ENCODE measurements at places on chromosomes 1 and 21.

DNA sequence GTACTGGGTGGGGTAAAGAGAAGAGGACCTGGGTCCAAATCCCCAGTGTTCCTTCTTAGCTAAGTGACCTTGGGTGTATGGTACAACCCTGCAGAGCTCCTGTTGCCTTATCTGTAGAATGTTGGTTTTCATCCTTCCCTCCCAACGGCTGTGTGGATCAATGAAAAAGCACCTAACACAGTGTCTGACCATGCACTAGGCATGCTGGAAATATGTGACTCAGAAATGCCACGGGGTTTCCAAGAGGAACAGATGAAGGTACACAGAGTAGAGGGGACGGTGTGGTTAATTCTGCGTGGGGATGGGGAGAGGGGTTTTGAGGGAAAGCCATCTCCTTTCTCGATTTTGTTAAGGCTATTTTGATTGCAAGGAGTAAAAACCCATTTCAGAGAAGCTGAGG is 8.6 kb downstream of the NIPAL3 start:
- DNase-seq, result no peak

GRCh38 chr21:17903929-17904639 is 84.9 kb upstream of the C21orf91 start:
- DNase-seq, result no peak

DNA sequence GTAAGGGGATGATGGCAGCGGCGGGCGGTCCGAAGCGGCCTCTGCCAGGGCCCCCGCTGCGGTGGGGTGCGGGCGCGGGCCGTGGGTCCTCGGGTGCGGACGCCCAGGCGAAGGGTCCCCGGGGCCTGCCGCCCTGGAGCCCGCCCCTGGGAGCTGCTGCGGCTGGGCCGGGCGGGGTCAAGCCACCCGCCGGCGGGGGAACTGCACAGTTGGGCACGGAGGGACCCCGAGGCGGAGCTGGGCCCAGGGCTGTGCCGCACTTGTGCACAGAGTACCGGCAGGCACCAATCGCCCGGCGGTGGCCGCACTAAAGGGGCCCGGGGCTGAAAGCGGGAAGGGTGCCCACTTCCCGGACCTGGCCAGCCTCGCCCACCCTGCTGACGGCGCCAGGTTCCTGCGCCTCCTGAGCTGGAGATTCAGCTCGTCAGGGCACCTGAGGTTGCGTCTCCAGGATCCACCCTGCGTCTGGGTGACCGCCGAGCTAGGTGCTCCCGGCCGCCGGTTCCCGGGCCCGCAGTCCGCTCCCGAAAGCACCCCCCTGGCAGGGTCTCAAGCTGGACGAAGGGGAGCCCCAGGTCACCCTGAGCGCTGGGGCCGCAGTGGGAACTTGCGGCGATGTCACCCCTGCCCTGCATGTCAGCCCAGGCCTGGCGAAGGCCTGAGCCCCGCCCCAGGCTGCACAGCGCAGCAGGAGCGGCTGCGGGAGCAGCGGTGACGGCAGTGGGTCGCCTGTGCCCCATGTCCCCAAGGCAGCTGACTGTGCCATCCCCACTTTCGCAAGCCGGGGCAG is 56.7 kb upstream of the ETV3 start:
- DNase-seq, result no peak

GRCh38 chr21:45393833-45394638 is 10.9 kb upstream of the COL18A1 start:
- DNase-seq, result no peak

DNA sequence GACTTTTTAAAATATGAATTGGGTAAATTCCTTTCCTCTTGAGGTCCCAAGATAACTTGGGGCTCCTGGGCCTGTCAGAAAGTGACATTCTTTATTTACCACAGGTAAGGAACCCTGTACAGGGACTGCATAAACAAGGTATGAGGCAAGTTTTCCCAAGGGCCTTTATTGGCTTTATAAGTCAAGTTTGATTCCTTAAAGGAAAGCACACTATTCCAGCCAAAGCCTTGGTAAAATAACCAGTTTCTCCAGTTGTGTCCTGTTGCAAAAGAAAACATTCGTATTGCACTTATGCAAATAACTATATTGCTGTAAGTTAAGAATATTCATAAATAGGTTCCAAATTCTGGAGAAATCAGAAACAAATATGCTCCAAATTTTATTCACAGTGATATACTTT is 21.9 kb upstream of the METTL18 start:
- DNase-seq, result no peak

- DNase-seq, result no peak
Observed at GRCh38 chr1:41660570-41661427, 176.3 kb upstream of the EDN2 start.

DNA sequence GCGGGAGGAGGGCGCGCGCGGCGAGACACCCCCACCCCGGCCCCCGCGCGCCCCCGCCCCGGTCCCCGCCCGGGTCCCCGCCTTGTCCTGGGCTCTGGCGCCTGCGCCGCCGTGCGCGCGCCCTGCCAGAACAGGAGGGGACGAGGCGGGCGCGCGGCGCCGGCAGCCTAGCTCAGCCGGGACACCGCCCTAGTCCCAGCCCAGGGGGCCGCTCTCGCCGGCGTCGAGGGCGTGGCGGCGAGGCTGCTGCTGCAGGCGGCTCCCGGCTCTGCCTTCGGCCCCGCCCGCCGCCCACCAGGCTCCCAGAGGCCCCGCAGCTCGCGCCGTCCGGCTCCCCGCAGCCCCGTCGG is at the start of gene RCAN3:
Gene RCAN3 (plus strand): TSS at position 128 of the 350 bp plus-strand sequence. CDS start 11,537 bp downstream, outside the sequence.
- peak; percentile 94 for DNase-seq

GRCh38 chr21:29654855-29655254 is 284.9 kb downstream of the GRIK1 start:
- no peak for DNase-seq

GRCh38 chr1:159900755-159901360 is 893 bp upstream of the CFAP45 start:
- DNase-seq, result no peak

- DNase-seq, result no peak
Observed at GRCh38 chr21:34702341-34703170, 33.8 kb downstream of the CLIC6 start.

- DNase-seq, result no peak
Observed at GRCh38 chr21:24895885-24896734, 711.2 kb downstream of the MRPL39 start.

- no peak for DNase-seq
Observed at GRCh38 chr1:178521241-178521640, 8.3 kb downstream of the TEX35 start.

DNA sequence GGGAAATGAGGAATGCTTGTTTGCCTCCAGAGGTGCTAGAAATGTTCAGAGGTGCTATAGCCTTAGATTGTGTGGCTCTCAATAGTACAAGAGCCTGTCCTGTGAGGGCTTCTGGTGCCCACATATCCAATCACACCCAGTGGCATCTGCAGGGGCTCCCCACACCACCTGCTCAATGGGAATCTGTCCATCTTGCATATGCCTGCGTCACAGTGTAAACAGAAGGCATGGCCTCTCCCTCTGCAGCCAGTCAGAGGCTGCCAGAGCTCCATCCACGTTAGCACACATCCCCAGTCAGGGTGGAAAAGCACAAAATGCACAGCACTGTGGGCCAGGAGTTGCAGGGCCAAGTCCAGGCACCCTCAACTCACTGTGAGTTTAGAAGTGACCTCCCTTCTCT is 113.6 kb upstream of the GRIK3 start:
- no peak for DNase-seq

DNA sequence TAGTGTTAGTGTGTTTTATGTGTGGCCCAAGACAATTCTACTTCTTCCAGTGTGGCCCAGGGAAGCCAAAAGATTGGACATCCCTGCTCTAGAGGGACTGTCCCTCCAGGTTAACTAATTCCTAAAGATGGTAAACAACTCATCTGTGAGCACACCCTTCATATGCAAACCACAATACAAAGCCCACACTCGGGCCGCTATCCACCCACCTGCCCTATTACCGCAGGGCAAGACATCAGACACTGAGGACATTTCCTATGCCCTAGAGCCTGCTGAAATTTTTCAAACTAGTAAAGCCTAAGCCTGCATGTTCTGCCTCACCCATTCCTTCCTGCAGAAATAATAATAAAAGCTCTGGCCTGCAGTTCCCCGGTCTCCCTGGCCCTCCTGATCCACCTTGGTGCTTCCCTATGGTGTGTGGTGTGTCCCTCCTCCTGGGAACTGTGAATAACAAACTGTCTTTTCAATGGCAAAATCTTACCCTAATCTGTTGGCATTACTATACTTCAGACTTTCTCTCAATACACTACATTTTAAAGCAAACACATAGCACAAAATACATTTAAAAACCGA is 39.3 kb upstream of the NTPCR start:
- DNase-seq, result no peak

GRCh38 chr1:101977266-101977665 is 19.5 kb downstream of the OLFM3 start:
- DNase-seq, result no peak

DNA sequence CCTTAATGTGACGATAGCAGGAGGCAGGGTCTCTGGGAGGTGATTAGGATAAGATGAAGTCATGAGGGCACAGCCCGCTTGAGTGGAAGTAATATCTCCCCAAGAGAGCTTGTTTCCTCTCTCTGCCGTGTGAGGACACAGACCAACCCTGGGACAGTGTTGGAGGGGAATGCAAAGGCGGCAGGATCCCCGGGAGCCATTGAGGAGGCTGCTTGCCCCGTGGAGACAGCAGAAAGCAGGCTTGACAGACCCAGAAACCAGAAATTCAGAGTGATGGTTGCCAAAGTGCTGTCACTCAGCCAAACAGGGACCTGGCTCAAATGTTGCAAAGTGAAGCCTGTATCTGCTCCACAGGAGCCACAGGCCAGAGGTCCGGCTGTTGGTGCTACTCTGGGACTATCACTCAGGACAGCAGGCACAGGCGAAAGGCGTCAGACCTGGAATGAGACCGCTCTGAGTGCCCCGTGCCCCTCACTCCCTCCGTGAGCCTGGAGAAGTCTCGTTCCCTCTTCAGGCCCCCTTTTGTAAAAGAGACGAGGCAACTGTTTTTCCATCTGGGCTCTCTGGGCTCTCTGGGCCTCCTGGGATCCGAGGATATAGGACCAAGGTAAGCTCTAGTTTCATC is 96.6 kb upstream of the VANGL1 start:
- DNase-seq, result no peak

DNA sequence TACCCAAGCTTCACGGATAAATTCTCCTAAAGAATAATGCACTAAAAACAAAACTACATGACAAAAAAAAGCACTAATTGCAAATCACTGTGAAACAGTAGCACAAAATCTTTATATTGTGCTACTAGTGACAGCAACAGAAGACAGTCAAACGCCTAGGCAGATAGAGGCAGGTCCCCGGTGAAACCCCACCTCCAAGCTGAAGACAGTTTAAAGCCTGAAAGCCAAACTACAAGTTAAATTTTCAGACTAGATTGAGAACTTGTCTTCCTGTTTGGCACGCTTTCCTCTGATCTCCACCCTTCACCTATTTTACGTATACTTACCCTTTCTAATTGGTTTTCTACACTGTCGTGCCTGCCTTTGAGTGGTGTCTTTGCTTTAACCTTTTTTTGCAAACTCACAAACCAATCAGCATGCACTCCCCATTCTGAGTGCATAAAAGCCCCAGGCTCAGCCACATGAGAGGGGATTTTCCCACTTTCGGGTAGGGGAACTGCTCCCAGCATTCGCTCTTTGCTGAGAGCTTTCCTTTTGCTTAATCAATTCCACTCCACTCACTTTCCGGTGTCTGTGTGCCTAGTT is 3.6 kb upstream of the BACH1 start:
- no peak for DNase-seq

- DNase-seq, result peak; percentile 54
Observed at GRCh38 chr1:203320591-203321272, 15.4 kb downstream of the BTG2 start.

GRCh38 chr1:226064816-226065248 is 2.3 kb downstream of the H3-3A start:
- DNase-seq, result no peak

DNA sequence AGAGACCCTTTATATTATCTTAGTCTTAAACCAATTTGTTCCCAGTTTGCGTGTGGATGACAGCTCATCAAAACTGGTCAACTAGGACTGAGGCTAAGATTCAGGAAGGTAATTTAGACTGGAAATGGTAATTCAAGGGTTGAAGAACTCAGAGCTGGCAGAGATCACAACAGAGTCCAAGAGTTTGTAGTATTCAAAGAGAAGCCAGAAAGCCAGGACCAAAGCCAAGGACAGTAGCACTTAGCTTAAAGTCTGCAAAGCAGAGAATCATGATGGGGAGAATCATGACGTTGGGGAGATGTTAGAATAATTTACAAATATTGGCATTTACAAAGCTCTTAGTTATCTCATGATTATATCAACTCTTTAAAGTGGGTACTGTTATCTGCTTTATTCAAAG is 32.6 kb downstream of the RNF11 start:
- no peak for DNase-seq

DNA sequence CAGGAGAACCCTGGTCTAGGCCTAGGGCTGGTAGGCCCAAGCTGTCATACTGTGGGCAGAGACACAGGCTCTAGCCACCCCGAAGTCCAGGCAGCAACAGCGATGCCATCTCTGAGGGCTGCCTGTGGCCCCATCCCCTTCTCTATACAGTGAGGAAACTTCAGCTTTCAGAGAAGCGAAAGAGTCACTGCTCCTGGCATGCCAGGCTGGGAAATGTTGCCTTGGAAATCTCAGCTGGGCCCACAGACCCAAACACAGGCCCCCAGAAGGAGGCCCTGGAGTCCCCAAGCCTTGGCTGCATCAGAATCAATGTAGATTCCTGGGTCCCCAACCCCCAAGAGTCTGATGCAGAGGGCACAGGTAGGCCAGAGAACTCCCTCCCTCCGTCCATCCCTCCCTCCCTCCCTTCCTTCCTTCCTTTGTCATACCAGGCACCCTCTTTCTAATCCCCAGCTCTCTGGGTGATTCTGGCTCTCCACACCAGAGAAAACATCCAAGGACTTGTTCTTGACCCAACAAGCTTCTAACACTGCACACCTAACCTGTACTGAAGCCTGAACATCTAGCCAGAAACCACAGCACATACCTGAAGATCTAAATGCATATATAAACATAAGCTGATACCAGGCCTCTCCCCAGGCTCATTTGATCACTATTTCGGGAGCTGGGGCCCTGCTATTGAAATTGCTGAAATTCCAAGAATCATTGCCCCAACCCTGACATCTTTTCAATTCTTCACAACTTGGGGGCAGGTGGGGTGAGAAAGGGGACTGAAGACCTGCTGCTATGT is 143.2 kb upstream of the EDN2 start:
- no peak for DNase-seq

DNA sequence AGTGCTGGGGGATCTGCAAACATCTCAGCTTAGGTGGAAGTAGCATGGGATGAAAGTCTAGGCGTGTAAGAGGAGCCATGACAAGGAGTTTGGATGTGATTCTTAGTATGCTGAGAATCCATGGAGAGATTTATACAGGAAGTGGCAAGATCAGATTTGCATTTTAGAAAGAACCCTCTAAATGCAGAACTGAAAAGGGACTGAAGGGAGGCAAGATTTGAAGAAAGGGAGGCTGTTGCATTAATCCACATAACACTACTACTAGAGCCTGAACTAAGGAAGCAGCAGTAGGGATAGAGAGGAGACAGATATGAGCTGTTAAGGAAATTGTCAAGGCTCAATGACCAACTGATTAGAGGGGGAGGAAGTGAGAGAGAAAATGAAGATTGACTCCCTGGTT is 9.8 kb downstream of the C1orf74 start:
- no peak for DNase-seq

Data from GM12892 (cell line).